Cortex of kidney (tissue), 1 donor: ENCODE measurements at places on chromosomes 1 and 21.

- DNase-seq, result no peak
Measured at GRCh38 chr1:3031401-3032221, 10.3 kb downstream of the ACTRT2 start.

DNA sequence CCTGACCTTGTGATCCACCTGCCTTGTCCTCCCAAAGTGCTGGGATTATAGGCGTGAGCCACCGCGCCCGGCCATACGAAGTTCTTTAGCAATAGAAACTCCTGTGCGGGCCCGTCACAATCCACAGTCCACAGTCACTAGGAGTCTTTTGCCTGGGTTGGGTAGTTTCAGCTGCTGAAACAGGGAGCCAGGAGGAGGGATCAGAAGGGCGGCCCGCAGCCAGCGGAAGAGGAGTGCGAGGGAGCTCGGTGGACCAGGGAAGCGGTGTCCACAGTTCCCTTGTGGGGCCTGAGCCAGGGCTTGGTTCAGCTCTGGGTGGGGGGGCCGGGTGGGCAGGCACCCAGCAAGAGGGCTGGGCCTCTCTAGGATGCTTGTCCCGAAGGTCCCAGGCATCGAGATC is 17.9 kb upstream of the HSPG2 start:
- DNase-seq, result no peak

DNA sequence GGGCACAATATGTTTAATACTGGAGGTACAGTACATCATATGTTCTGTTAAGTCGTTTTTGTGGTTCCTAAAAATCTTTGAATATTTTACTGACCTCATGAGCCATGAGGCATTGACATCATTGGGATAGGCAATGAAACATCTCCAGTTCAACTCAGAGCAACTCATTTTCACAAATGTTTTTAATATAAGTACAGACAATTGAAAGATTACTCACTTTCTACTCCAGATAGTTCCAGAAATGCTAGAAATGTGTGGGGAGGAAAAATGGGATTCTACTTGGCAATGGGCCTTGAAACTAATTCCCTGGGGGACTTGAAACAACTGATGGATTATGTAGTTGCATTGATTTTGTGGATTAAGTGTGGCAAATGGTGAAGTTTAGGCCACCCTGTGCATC is 7.2 kb upstream of the C8B start:
- DNase-seq, result no peak

- DNase-seq, result no peak
Measured at GRCh38 chr1:95094923-95095322, 22.2 kb upstream of the ALG14 start.

DNA sequence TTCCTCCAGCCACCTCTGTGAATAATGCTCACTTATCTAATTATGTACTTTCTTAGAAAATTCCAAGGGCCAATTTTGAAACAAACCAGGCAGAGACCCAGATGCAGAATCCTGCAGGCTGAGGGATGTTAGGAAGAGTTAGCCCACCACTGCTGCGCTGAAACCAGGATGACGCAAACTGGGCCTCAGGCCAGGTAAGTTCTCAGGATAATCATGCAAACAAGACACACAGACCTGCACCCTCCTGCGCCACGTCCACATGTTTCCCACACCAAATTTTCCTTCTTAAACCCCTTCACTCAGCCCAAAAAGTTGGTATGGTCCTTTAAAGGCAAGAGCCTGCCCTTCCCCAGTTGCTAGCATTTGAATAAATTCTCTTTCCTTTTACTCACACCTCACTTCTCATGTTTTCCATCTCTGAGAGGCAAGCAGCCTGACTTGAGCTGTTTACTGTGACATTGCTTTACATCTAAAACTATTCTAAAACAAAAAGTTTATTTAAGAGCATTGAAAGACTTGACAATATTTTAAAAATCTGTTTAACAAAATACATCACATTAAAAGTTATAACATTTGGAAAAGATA is 887.1 kb downstream of the LRRIQ3 start:
- no peak for DNase-seq

GRCh38 chr1:197982256-197982655 is 65.1 kb downstream of the LHX9 start:
- no peak for DNase-seq

DNA sequence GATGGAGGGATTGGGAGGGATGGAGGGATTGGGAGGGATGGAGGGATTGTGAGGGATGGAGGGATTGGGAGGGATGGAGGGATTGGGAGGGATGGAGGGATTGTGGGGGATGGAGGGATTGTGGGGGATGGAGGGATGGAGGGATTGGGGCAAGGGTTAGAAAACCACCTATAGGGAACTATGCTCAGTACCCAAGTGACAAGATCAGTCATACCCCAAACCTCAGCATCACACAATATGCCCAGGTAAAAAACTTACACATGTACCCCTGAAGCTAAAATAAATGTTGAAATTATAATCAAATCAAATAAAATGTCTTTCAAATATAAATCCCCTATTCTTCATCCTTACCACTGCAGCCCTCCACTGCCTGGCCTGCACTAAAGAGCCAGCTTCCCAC is 72.8 kb upstream of the HNRNPU start:
- no peak for DNase-seq

- no peak for DNase-seq
Measured at GRCh38 chr1:239308701-239309333, 77.6 kb upstream of the CHRM3 start.

DNA sequence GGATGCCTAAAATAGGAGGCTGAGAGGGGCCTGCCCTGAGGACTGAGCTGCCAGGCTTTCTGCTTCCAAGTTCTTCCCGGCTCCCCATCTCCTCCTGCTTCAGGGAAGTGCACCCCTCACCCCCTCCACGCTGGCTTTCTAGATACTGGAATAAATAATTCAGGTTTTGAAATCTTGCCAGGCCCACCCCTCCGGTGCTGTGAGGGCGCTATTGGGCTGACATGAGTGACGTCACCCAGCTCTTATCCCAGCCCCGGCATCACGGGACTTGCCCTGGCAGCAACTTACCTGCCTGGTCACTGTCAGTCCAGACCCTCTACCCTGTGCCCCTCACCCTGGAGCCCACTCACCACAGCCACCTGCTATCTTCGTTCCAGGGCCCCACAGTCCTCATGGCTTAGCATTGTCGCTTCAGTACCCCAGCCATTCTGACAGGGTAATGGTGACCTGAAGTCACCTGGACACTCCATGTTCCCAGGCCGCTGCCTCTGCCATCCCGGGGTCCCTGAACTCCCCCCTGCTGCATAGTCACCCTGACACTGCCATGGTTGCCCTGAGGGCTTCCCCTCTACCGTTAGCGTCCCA is 819 bp upstream of the GPR3 start:
- no peak for DNase-seq
